ENCODE measurements at places on chromosomes 5 and 9.

DNA sequence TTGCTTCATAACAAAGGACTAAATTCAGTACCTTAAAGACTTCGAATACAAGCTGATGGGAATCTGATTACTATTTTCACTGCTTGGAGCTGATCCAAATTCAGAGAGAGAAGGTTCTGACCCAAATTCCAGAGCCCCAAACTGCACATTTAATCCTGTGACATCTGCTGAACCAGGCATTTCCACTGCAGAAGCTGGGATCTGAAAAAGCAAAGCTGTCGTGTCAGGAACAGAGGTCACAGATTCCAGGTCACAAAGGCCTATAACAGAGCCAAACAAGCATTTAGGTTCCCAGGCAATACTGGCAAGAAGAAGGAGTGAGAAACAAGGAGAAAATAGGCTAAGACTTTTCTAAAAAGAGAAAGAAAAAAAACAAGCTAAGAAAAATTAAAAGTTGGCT lies 105.3 kb downstream of the UBAP2 start:
- DNase-seq = no peak

GRCh38 chr5:158235159-158235547 lies 376.2 kb upstream of the CLINT1 start:
- DNase-seq = no peak

DNA sequence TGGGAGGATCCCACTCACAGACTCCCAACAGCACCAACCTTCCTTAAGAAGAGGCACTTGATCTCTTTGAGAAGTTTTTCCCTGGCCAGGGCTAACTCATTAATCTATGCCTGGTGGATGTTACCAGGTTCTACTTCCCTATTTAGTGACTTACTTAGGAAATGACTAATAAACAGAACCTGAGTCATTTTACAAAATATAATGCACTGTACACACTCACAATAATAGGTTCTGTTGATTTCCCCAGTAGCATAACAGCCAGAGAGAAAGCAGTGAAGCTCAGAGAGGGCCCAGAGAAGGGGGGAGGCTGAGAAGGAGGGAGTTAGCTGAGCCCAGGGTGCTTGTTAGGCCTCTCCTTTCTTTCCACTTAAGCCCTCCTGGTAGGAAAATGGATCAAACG lies 27.1 kb downstream of the FRMD3 start:
- no peak for DNase-seq

GRCh38 chr5:27158775-27159174 lies 120.4 kb upstream of the CDH9 start:
- DNase-seq = no peak

Measured in cortex of kidney (tissue), 1 donor.